Activated T-helper 17 cell treated with anti-CD3 and anti-CD28 coated beads, Interleukin-2, amount 50 U/mL, for 72 hours (primary cell): ENCODE measurements at places on chromosomes 2 and 18.

GRCh38 chr18:79682894-79683625, 3.5 kb downstream of the CTDP1 start:
- ATAC-seq, result no peak

GRCh38 chr2:65350651-65351056, 81.7 kb downstream of the SPRED2 start:
- no peak for ATAC-seq

GRCh38 chr2:217282531-217282930, 422.7 kb upstream of the TNP1 start:
- no peak for ATAC-seq

- ATAC-seq, result no peak
These were observed 226.9 kb downstream of the MYO3B start for GRCh38 chr2:170404846-170405245.

- ATAC-seq, result no peak
These were observed 2.1 kb downstream of the HK2 start for GRCh38 chr2:74835831-74836674.

DNA sequence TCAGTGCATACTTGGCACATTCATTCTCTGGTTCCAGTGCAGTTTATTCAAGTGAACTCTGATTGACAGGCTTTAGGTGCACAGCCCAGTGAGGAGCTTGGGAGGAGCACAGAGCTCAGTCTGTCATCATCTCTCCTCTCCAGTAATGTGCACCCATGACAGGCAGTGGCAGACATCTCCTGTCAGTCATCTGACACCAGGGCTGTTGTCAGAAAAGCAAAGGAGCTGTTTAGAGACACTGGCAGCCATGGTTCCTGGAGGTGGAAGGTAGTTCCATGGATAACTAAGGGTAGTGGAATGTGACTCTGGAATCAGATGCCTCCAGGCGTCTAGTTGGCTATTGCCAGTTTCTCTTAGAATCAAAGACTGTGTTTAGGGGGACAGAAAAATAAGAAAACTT, 308.8 kb downstream of the DCDC2C start:
- no peak for ATAC-seq

DNA sequence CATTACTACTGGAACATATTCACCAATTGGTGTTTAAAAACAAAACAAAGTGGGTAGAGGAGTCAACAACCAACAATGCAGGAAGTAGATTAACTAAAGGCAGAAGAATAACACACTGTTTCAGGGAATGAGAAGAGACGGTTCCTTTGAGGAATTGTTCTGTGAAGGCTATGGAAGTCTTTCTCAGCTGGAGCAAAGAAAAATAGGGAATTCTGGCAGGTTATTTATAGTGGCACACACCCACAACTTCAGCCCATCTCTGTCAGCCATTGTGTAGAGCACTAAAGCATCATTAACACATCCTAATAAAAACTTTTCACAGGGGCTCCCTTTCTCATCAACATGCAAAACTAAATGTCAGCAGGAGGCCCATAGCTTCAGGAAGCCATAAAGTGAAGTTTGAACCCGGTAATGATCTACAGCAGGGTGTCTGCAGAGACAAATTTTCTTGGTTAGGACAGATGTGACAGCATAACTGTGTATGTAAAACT, 113.6 kb downstream of the CDH2 start:
- ATAC-seq, result no peak

DNA sequence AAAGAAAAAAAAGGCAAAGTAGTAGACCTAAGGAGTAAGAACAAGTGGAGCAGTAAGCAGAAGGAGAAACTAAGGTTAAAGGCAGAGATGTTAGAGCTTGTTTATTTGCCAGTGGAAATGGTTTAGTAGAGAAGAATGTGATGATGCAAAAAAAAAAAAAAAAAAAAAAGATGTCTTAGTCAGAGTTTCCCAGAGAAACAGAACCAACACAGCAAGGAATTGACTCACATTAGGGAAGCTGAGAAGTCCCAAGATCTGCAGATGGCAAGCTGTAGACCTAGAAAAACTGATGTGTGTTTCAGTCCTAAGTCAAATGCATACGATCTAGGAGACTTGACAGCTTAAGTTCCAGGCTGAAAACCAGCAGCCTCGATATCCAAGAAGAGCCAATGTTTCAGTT, 1548.8 kb upstream of the LRRTM1 start:
- no peak for ATAC-seq
